Omental fat pad (tissue), 4 donors: ENCODE measurements at places on chromosomes 7 and 10. TPM values are rescaled to one million over a fixed set of nuclear protein-coding genes. Genes with fewer than 3 reads are reported as not detected.

Gene CNTNAP2
- total RNA-seq: 1.1 TPM

Gene STRIP2
- total RNA-seq: 0.28 TPM

Gene MMP21
- not detected for total RNA-seq

Gene ACSM6
- total RNA-seq: not detected

Gene SORBS1
- 1,051 TPM for total RNA-seq

Gene ASB4
- total RNA-seq: not detected
